ENCODE measurements at places on chromosomes 5 and 9.

- no peak for DNase-seq
Observed at GRCh38 chr5:125226825-125227224, 480.4 kb upstream of the ZNF608 start.

GRCh38 chr5:121885630-121886029 lies 33.9 kb downstream of the FTMT start:
- DNase-seq, result no peak

DNA sequence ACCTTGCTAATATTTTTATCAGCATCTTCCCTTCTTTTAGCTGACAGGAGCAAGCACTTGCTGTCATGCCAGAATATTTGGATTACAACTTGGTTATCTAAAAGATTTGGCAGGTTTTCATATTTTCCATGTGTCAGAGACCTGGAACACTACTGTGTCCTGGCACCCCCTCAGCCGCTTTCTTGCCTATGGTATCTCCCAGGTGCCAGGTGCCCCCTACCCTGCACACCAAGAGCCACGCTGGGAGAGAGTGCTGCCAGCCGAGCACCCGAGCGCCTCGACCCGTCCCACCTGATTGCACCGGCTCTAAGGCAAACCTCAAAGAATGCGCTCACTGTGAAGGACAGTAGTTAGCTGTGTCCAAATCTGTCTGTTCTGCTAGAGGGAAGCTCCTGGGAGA lies 84.8 kb downstream of the GTF3C4 start:
- DNase-seq, result no peak

DNA sequence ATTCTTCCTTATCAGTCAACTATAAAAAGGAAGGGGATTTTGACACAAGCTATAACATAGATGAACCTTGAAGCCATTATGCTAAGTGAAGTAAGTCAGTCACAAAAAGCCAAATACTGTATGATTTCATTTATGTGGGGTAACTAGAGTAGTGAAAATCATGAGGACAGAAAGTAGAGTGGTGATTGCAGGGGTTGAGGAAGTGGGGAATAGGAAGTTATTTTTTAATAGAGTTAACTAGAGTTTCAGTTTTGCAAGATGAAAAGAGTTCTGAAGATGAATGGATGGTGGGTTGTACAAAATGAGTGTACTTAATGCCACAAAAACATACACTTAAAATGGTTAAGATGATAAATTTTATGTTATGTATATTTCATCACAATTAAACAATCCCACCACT lies 65.4 kb upstream of the FAM174A start:
- DNase-seq, result no peak

DNA sequence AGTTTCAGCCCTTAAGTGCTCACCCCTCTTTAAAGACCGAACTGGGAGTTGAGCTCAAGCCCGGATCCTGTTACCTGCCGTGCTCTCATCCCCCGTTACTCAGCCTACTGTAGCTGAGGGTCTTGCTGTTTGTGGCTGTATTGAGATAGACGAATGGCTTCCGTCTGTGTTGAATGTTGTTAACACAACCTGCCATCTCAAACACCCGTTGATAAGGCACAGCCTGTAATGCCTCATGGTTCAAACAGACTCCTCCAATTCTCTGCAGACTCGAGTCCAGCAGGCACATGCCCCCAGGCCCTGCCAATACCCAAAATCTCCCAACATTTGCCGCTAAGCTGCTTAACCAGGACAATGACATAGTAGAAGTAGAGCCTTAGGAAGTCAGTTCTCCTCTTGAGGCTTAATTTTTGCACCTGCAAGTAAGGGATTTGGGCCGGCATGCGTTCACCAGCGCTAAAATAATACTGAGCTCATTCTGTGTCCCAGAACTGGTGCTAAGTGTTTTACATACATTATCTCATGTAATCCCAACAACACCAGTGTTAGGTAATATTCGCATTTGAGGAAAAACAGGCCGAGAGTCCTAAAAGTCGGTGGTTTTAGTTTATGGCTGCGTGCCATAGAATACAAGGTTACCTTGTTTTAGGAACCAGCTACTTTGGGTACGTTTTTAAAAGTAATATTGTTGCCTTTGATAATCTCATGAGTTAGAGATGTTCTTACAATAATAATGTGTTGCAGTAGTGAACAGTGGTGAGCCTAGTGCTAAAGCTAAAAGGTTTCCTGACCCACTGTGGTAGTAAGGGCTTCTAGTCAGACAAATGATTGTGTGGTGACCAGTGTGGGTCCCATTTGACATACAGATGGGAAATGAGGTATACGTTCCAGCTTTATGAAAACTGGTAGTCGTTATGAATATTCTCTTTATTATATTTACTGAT lies 1.5 kb upstream of the RFX3 start:
- peak; percentile 34 for DNase-seq

DNA sequence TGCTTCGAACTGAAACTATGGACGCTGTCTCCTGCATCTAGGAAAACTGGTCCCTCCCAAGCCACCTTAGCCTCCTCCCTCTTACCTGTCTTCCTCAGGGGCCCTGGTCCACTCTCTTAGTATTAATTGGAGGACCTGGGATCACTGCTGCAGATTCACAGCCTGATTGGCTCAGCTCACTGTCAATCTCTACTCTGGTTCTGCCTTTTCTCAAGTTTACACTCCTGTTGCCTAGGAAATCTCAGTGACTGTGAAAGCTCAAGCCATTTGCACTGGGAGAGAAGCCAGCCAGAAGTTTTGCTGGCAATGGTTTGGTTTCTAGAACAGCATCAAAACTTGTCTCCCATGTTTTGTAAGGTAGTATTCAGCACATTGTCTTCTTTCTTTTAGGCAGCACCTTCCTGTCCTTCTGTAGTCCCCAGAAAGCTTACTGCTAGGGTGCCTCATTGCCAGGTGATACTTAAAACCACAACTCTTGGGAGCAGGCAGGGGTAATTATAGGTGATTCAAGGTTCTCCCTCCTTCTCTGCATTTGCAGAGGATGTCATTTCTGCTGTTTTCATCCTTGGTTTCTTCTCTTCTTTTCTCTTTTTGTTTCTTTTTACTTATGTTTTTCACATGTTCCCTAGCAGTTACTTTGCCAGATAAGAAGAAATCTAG lies at the start of gene CAPSL:
Gene CAPSL, minus strand, starts transcription at position 55 of the 660 bp plus-strand sequence. CDS start 17,502 bp downstream, outside the sequence.
- DNase-seq, result no peak

DNA sequence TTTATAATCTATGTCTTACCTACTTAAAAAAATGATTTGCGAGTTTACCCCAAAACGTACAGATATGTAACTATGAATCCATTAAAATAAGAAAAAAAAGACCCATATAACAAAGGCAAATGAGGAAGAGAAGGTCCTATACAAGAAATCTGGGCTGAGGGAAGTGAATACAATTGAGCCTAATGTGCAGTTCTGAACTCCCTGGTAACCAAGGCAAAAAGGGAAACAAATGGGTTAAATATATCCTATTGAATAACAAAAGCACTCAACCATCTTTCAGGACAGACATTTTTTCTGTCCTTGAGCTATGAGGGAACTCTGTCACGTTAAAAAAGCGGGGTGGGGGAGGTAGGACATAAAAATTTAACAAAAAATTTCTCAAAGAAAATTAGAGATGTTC lies 78.6 kb downstream of the PTPN3 start:
- no peak for DNase-seq

DNA sequence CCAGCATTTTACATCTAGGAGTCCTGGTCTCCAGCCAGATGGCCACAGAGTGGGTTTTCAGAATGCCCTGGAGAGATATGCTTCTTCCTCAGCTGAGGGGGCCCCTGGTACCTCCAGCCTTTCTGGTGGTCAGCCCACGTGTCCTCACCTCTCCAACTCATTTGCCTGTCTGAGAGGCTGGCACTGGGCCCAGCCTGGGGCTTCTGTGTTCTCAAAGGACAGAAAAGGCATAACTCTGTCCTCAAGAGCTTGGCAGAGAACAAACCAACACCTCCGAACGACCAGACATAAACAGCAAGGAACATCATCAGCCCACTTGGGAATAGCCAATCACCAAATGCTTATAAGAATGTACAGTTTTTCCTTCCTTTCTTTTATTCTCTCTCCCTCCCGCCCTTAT lies 17.1 kb downstream of the ENG start:
- no peak for DNase-seq

GRCh38 chr9:16133556-16134227 lies 580.8 kb downstream of the CCDC171 start:
- DNase-seq, result no peak

DNA sequence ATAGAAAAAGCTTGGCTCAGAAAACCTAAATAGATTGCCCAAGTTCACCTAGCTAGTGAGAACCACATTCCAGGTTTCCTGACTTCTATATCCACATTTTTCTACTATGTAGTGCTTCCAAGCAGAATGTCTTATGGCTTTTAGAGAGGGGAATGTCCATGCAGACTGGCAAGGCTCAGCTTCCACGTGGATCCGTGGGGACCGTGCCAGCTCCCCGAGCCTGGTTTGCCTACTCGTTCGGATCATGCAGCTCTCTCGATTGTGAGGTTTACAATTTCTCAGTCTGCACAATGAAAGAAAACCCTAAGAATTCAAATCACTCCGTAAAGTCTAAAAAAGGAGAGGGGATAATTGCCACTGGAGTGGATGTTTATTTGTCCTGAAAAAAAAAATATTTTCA lies 256.5 kb upstream of the NR4A3 start:
- no peak for DNase-seq

- DNase-seq, result no peak
Observed at GRCh38 chr9:92602413-92602812, 66.6 kb upstream of the ECM2 start.

DNA sequence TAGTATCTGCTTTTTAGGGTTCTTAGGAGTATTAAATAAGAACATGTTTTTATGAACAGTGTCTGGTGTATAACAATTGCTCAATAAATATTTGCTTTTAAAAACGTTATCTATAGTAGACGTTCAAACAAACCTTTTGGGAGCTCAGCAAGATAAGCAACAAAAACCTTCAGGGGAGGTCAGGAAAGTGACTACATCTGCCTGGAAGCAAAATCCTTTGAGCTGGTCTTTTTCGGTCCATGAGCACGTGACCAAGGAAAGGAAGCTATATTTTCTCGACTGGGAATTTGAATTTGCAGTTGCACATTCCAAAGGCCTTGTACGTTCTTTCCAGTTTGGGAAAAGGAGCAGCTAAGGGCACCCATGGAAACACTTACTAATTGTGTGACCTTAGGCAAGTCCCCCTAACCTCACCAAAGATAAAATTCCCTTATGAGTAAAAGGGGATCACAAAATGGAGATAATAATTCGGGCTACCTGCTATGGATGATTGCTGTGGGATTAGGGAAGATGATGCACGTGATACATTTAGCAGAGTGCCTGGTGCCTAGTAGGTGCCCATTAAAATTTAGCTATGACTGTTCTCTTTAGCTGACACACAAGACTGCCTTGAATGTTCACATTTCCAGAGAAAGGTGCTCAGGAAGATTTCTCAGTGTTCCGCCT lies 45.4 kb downstream of the PTTG1 start:
- no peak for DNase-seq

- DNase-seq, result no peak
Observed at GRCh38 chr5:180600554-180601041, 9.3 kb upstream of the SCGB3A1 start.

- no peak for DNase-seq
Observed at GRCh38 chr5:149002053-149002452, 60.8 kb downstream of the SH3TC2 start.

- DNase-seq, result no peak
Observed at GRCh38 chr5:1476967-1477310, 31.7 kb upstream of the SLC6A3 start.

DNA sequence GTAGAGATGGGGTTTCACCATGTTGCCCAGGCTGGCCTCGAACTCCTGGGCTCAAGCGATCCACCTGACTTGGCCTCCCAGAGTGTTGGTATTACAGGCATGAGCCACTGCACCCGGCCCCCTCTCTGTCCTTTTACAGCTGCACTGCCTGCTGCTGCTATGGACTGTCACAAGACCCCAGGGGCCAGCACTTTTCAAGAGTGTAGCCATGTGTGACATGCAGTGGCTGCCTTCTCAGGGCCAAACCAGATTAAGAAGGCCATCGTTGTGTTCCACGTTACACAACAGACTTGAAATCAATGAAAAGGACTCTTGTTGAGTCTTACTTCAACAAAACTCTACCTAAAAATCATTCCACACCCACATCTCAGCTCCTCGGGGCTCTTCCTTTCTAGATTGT lies 78.9 kb upstream of the ICE1 start:
- peak; percentile 75 for DNase-seq

Data from SK-N-DZ (cell line).